ENCODE measurements at places on chromosomes 5 and 9.

DNA sequence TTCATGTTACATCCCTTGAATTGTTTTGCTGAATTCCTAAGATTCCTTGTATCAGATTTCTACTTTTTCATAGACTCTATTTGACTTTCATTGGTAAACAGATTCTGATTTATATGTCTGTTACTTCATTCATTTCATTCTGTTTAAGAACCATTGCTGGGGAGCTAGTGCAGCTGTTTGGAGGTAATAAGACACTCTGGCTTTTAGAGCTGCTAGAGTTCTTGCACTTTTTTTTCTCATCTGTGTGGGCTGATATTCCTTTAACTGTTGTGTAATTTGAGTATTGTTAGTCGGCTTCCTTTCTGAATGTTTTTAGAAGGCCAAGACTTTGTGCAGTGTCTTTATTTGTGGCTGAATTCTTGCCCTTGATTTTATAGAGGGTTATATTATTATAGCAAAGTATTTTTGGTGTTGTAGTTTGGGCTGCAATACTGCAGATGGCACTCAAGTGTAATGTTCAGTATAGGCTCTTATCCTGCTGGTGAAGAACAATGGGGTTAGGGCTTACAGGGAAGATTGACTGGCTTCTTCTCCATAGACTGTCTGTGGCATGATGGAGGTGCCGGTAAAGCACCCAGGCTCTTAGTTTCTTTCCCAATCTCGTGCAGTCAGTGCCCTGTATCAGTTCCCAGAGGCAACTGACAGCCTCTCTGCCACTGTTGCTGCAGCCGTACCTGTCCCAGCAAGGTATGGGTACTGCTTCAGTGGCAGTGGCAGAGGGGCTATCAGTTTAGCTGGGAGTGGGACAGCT is 162.2 kb downstream of the OXCT1 start:
- no peak for DNase-seq

DNA sequence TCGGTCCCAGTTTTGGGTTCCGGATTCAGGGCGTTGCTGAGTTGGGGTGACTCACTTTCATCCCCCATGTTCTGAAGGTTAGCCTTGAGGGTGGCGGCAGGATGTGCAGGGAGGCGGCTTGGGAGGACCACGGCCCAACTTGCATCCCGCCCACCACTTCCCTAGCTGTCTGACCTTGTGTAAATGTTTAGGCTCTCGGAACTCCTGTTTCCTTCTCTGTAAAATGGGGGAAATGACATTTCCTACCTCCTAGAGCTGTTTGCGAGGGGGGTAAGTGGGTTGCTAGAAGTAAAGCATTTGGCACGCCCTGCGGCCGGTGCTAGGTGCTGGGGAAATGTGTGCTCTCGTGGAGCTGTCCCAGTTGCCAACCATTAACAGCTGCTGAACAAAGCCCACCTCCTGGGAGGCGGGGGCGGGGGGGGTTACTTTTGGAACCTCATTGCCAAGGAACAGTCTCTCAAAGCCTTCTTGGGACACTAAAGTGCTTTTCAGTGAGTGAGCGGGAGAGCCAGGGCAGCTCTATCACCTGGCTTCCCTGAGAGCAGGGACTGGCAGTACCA is 27.5 kb downstream of the PTGES2 start:
- DNase-seq, result no peak

- no peak for DNase-seq
These were observed 286.8 kb upstream of the RPS23 start for GRCh38 chr5:82564963-82565362.

GRCh38 chr5:612498-613424 is 621 bp downstream of the CEP72 start:
- no peak for DNase-seq

DNA sequence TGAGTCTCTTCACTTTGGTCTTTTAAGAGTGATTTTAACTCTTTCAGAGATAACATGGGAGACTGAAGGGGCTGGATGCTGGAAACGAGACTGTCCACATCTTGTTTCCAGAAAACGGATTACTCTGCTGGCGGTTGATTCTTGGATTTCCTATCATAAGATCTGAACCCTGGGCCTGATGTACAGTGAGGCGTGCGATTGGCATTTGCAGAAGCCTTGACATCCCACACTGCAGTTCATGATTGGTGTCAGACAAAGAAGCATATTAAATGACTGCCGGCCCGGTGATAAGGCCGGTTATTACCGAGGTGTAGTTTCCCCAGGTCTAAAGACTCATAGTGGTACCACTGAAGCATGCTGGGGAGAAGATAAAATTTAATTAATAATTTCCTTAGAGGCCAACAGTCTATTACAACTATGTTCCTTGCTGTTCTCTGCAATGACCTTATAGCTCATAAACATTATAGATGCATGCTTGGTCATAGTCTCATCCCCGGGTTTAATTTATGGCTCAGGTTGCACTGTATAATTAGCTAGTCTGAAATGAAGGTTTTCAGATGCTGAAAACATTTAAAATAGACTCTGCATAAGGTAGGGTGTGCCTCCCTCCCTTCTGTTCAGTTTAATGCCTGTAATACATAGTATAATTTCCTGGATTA is 99.2 kb downstream of the PPP2R2B start:
- no peak for DNase-seq
